ENCODE measurements at places on chromosomes 5 and 9.

GRCh38 chr9:12640866-12641636 lies 52.1 kb upstream of the TYRP1 start:
- DNase-seq, result no peak

GRCh38 chr5:7657153-7657552 lies 193.8 kb downstream of the CFAP90 start:
- no peak for DNase-seq

- no peak for DNase-seq
These were observed 21.9 kb downstream of the ZNF608 start for GRCh38 chr5:124724357-124725039.

GRCh38 chr5:2779459-2779858 lies 28.0 kb upstream of the IRX2 start:
- peak; percentile 64 for DNase-seq

DNA sequence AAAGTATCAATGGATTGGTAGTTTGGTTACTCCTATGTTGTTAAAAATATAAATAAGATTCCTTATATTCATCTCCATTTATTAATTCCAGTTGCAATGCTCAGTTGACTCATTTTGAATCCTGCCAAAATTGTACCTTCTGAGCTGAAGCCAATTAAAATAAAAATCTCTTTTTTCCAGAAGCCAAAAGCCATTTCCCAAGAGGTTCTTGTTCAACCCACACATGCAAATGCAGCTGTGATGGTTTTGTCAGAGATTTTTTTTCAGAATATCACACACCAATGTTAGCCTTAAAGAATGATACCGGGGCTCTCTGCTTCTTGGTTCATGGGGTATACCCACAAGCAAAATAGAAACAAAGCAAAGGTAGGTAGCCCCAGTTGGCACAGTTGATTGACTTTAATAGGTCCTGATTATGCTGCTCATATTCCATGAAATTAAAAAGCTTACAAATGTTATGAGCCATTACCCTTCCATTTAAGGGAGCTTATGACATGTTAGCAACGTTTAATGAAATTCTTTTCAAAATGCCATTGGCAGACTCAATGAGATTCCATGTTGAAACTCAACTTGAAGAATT lies 208.0 kb downstream of the SGCD start:
- DNase-seq, result no peak

DNA sequence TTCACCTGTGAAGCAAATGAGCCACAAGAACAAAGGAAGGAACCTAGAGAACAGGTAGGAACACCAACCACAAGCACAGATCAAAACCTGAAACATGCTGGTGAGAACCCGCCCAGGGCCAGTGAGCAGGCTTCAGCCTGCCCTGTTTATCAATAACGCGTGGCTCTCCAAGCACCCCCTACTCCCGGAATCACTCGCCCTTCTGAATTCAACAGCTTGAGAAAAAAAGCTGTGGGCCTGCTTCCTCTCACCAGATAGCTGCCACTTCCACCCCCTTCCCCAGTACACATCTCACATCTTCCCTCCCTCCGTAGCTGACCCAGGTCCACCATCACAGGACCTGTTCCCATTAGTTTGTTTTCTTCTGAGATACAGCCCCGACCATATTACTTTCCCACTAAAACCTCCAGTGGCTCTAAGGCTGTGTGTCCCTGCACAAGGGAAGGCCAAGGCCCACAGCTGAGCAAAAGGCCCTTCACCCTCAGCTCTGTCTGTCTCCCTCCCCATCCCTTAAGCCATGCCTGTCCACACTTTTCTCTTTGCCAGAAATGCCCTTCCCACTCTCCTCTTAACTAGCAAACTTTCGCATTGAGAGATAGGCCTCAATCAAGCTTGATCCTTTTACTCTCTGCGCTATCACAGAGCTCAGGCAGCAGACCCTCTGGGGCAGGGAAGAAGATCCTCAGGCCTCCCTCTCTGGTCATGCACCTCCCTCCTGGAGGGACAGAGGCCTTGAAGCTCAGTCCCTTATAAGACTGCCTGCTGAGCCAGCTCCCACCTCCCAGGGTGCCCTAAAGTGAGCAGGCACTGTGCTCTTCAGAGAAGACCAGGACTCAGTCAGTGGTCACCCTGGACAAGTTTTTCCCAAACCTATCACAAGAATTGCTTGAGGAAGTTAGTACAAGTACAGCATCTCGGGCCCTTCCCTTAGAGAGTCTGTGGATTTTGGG lies 30.1 kb downstream of the B4GALT1 start:
- no peak for DNase-seq

GRCh38 chr5:76583163-76584047 lies 39.8 kb downstream of the F2RL2 start:
- DNase-seq, result no peak

- DNase-seq, result no peak
These were observed 51.6 kb downstream of the AHRR start for GRCh38 chr5:372996-373709.

Data from ELF-1 (cell line).